ENCODE measurements at places on chromosomes 16 and 17.

DNA sequence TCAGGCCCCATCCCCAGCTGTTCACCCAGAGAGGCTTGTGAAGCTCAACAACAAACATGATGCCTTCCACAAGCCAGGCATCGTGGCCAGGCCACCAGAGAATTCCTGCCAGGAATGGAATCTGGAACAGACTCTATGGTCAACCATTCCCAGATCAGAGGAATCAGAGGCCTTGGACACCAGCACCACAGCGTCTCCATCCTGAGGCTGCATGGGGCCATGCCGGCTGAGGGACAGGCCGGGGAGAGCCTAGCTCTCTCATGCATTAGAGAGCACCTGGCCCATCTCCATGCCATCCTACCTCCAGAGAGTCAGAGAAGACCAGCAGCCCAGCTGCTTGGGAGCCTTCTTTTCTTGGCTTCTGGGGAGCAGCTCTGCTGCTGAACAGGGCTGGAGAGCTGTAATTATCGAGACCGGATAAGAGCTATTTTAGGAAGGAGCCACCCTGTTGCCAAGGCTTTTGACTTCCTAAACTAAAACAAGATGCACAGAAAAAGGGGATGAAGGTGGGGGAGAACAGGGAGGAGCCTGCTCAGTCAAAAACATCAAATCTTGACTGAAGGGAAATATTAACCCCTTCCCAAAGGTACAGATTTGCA lies 24.5 kb upstream of the MTMR4 start:
- no peak for DNase-seq

GRCh38 chr17:16989230-16989952 lies 17.5 kb upstream of the TNFRSF13B start:
- DNase-seq, result no peak

DNA sequence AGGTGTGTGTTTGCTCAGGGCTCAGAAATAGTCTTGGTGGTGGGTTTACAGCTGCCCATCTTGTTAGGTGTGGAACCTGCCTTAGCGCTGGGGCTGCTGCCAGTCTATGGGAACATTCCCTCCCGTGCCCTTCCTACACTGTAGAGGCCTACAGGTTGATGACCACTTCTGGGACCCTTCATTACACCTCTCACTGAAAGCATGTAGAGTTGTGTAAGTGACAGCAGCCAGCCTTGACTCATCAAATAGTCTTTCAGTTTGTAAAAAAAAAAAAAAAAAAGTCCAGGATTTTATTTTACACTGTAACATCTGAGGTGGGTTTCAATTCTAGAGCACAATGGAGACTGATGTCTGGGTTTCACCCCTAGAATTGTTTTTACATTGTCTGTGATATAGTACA lies 193.9 kb downstream of the SPECC1 start:
- no peak for DNase-seq

GRCh38 chr16:47644661-47645060 lies 183.5 kb downstream of the PHKB start:
- DNase-seq, result no peak

DNA sequence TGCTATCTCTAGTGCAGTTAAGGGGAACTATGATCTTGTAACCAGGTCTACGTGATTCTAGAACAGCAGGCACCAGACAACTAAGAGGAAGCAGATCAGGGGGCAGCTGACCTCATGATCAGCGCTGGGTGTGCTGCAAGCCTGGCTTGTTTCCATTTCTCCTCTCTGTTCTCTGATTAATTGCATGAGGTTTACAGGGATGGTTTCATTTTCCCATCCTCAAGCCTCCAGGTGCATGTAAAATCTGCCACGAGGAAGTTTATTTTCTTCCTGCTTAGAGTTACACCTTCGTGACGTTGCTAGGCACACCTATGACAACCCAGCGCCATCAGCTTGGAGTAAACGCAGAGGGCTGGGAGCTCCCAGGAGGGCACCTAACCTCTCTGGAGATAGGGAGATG lies 4.3 kb upstream of the NUPR1 start:
- no peak for DNase-seq

DNA sequence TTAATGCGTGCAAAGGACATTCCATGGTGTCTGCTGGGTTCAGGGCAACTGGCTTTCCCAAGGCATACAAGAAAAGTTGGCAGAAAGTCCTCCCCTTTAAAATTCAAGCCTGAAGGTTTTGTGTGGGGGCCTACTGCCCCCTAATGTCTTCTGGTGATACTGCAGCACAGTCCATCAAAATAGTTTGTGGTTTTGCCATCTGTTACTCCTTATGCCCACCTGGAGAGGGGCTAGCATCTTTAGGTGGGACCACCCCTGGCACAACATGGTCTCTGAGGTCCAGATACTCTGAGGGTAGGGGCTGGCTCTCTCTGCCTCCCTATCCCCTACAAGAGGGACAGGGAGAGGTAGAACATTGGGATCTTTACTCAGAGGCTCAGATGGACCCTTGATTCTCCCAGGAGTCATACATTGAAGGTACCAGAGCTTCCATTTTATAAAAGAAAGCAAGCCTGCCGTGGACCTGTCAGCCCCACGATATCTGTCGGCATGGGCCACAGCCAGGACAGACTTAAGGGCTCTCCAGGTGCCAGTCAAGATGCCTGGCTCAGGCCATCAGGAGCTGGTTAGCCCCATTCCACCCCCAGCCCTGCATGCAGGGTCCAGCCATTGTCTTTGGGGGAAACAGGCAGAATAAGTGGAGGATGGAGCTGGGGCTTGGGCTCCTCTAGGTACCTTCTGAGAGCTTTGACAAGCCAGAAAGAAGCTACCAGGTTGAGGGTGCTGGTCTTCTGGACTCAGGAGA lies 6.3 kb downstream of the ESRP2 start:
- DNase-seq, result no peak

DNA sequence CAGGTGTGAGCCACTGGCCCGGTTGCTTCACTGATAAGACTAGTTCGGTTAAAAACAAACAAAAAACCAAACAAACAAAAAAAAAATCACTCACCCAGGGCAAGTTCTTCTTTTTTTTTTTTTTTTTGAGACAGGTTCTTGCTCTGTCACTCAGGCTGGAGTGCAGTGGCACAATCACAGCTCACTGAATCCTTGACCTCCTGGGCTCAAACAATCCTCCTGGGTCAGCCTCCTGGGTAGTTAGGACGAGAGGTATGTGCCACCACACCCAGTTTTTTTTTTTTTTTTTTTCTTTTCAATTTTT lies 119.5 kb upstream of the CORO6 start:
- DNase-seq, result no peak

GRCh38 chr17:33318241-33318640 lies 25.1 kb upstream of the ASIC2 start:
- no peak for DNase-seq

GRCh38 chr16:85394456-85395206 lies 218.5 kb upstream of the GSE1 start:
- DNase-seq, result no peak

GRCh38 chr16:84844049-84844350 lies 24.2 kb downstream of the CRISPLD2 start:
- DNase-seq, result no peak

DNA sequence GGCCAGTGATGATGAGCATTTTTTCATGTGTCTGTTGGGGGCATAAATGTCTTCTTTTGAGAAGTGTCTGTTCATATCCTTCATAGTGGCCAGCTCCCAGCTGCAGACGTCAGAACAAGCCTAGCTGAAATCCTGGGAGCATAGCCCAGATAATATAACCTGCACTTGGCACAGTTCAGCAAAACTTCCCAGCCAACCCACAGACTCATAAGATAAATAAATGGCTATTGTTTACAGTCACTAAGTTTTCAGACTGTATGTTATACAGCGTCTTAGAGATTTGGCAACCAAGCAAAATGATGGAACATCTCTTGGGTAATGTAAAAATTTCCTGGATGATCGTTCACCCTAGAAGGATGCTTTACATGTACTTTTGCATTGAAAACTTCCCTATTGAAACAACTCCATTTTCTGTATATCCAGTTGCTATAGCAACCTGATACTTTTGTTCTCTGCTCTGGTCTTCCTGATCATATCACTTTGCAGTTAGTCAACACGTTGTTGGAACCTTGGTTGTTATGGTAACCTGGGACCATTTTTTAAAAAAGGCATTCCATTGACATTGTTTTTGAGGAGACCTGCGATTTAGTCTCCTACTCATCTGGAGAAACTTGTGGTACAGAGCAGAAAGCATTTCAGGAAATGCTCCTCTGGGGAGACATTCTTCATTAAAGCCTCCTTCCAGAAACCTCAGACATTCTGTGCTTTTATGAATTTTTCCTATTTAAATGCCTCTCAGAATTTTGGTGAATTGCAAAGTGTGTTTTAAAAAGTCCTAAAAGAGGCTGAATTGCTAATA lies 378.7 kb downstream of the HS3ST4 start:
- no peak for DNase-seq

DNA sequence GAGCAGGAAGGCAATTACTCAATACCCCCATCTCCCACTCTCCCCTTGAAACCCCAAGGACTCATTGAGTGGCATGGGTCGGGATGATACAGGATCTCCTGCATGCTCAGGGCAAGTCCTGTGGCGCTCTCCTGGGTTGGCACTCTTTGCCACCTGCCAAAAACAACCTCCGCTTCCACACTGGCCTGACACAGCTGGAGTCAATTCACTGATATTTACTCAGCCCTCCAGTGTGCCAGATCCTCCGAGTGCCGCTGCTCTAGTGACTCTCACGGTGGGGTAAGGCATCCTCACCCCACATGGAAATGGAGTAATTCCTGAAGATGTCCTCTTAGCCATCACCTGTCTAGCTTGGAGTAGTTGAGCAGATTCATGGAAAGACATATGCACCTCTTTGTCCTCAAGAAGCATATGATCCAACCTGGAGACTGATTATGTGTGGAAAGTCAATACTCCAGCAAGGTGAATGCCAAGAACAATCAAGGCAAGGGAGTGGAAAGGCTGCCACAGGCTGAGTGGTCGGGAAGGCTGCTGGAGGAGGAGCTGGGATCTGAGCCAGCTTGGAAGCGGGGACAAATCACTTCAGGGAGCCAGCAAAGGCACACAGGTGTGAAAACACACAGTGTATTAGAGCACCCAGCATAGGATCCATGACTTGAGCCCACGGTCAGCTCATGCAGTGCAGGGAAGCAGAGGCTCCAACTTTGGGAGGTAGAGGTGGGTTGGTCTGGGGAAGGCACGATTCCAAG lies 12.6 kb upstream of the GOSR2 start:
- no peak for DNase-seq

GRCh38 chr16:84584678-84585077 lies 33.2 kb downstream of the COTL1 start:
- DNase-seq, result no peak

DNA sequence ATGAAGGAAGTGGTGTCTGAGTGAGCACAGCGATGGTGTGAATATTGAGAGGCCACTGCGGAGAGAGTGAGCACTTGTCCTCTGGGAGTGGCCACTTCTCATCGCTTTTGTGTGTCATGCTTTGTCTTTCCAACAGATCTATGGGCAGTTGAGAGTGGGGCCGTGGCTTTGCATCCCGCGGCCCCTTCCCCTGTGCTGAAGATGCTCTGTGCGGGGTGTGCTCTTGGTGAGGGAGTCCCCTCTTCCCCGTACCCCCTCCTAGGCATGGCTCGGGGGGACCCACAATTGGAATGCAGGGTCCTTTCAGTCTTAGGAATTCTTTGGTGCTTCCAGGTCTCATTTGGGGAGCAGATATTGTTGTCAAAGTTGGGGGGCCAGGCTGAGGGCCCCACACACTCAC lies 197.3 kb upstream of the WSCD1 start:
- DNase-seq, result no peak

DNA sequence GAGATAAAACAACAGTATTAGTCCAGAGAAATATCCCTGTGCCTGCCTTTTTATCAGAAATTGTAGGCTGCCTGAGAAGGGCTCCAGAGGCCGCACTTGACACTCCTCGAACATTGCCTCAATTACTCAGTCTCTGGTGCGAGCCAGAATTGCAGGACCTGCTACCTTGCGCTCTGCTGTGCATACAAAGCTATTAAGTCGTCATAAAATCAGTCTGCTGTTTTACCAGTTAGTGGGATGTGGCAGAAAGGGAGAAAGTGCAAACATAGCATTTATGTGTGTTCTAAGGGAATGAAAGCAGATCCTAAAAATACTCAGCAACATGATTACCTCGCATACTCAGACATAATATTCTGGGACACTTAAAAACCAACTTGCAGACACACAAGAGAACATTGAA lies 70.6 kb downstream of the TMC6 start:
- DNase-seq, result no peak
